Cortex of kidney (tissue), 1 donor: ENCODE measurements at places on chromosomes 3 and 15.

DNA sequence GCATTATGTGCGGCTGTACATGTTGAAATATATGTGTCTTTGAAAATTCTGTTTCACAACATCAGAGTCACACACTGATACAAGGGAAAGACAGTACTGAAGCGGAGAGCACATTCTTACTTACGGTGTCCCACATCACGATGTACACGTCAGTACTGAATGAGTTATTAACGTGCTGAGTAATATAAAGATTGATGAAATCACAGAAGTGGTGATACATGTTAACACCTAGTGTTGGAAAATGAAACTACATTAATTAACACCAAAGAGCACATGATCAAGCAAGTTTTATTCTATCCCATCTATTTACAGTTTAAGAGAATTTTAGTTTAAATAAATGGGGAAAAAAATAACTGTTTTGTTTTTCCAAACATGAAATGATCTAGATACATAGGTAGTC, 15.6 kb downstream of the EOGT start:
- no peak for DNase-seq

DNA sequence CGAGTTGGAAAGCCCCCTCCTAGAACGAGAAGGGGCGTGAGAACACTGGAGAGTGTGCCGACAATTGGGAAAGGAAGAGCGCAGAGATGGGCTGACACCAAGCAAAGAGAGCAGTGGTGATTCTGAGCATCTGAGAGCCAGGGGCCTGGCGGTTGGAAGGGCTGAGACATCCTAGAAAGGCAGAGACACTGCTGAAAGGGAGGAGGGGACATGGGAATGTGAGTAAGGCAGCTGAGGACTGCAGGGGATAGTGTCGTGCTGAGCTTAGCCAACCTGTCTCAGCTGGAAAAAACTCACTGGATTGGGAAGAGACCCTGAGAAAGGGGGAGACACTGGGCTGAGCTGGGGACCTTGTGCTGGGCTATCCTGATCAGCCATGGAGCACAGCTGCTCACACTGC, 58.1 kb upstream of the SLC6A6 start:
- DNase-seq: no peak

- no peak for DNase-seq
Measured at GRCh38 chr3:70201975-70202374, 110.5 kb downstream of the MDFIC2 start.

GRCh38 chr15:68330416-68330815, 52.9 kb downstream of the FEM1B start:
- DNase-seq: no peak

DNA sequence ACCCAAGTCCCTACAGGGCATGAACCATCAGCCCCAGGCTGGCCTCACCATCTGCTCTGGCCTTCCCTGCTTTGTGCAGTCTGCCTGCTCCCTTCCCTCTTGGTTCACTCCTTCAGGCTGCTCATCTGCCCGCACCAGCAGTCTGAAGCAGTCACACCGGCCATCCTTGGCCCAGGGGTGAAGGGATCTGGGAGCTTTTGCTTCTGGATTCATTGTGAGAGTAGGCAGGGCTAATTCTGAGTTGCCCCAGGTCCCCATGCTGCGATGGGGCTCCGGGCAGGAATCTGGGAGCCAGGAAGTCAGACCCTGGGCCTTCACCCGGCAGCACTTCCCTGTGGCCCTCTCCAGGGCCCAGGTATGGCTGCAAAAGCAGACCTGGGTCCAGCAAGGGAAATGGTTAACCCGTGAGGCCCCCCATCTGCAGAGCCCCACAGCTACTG, 99.7 kb downstream of the VGLL4 start:
- DNase-seq: no peak

DNA sequence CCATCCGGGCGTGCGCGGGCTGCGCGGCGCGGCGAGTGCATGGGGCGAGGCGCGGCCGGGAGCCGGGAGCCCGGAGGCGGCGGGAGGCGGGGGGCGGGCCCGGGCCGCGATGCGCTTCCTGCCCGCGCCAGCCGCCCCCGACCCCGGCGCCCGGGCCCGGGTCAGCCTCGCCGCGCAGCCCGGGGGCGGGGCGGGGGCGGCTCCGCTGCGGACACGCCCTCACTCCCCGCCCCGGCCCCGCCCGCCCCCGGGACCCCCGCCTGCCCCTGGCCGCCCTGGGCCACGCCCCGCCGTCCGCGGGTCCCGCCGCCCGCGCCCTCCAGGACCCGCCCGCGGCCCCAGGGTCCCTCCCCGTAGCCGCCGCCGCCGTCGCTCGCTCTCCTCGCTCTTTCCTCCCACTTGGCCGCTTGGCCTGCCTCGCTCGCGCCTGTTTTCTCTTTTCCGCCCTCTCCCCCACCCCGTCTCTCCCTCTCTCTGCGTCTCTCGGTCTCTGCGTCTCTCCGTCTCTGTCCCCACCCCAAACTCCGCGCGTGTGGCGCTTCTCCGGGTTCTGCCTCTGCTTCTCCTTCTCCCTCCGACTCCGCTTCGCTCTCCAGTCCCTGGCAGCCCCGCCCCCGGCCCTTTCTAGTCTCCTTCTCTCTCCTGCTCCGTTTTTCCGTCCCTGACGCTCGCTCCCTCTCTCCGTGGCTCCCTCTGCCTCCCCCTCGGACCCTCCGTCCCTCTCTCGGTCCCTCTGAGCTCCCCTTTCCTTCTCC, at the start of gene PLXND1:
Gene PLXND1, minus strand, starts transcription at position 41 of the 755 bp plus-strand sequence. Its CDS starts 37 bp downstream, at position 4.
- DNase-seq: no peak

- DNase-seq: no peak
Measured at GRCh38 chr3:72255791-72256559, 471.0 kb upstream of the PROK2 start.

GRCh38 chr15:98592136-98592535, 56.2 kb upstream of the IGF1R start:
- no peak for DNase-seq

DNA sequence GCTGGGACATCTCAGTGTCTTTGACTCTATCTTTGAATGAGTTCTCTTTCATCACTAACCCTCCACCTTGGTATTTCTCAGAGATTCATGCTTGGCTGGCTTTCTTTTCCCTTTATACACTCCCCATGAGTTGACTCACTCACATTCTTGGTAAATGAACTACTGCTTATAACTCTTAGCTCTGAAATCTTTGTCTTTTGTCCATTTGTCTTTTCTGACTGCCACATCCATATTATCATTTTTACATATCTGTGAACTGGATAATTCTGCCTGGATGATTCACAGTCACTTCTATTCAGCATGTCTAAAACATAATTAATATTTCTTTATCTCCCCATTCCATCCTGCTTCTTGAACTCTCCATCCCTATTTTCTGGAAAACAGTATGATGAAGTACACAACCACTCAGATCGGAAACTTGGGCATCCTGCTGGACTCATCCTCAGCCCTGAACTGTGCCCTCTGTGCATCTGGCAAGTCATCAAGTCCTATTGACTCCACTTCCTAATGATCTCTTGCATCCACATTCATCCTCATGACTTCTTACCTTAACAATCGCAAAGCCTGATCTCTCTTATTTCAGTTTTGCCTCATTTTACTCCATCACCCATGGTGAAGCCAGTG, 66.9 kb downstream of the KCNAB1 start:
- no peak for DNase-seq

DNA sequence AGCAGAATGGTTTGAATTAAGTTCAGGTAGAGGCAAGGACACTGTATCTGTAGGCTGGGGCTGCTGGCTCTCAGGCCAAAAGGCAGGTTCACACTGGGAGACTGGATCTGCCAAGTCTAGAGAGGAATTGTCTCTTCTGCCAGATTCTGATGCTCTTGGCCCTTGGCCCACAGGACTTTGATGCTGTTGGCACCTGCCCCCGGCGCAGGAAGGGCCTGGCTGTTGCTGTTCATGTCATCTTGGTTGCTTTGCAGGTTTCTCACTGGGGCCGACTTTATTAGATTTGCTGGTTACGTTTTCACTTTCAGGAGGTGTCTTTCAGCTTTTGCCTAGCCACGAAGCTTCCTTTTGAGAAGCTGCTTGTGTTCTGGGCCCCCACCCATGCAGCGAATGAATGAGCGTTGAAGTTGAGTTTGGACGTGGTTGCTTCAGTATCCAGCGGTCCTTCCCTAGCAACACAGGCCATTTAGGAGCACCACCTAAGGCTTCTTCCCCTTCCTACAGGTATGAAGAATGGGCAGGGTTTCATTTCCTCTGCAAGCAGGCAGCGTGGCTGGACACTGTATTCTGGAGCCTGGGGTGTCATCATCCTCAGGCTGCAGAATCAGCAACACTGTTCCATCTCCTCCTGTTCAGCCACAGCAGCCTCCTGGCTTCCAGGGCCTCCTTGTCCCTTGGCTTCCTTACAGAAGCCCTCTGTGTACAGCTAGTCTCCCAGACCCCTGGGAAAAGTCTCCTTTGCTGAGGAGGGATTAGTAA, 65.6 kb upstream of the PRR23C start:
- no peak for DNase-seq

DNA sequence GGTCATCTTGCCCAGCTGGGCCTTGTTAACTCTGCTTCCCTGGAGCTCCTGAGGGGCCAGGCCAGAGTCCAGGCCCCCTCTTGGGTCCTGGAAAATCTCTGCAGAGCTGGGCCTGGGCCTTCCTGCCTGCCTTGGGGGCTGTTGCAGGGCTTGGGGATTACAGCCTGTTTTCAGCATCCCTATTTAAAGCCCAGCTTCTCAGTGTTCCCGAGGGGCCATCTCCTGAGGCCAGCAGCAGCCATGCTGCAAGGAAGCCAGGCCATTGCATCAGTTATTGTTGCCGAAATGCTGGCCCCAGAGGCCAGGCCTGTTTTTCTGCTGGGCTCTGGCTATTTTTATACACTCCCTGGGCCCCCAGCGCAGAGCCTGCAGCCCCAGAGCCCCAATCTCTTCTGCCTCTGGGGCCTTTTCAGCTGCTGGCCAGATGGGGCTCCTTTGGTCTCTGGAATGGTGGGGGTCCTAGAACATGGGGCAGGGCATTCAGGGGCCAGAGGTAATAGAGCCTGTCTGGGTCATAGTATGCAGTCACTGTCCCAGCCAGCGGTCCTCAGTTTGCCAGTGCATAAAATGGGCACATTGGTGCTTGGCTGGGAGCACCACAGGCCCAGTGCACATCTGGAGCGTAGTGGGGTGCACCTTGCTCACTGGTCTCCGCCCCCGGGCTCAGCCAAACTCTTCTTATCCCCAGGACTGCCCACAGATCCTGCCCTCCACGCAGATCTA, 28.5 kb downstream of the PLXNA1 start:
- DNase-seq: no peak

DNA sequence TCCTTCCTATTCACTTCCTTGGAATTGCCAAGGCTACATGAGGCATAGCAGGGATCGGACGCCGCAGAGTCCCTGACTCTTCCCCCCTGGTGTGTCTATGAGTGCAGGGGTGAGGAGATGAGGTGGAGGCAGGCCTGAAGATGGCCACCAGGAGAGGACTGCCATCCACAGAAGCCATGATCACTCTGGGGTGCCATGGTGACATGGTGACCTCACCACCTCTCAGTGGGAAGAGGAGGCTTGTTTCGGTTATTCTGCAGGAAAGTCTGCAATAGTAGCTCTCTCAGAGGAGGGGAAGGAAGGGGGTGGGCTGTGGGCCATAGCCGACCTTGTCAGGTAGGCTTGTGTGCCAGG, 57.0 kb upstream of the LIMD1 start:
- no peak for DNase-seq

DNA sequence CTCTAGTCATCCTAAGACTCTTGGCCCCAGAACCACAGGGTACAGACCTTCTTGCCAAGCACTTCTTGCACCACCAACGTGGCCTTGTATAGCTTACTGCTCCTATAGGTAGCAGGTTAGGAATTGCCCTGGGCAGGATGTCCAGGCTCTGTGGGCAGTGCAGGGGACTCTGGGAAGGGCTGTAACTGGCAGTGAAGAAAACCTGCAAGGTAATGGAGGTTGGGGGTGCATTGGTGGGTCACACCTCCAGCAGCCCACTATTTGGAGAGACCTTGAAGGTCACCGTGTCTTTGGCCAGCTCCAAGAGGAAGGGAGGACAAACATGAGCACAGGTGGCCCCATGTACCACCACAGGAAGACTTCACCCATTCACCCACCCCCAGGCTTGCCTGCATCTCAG, 21.3 kb upstream of the XYLB start:
- DNase-seq: no peak

- no peak for DNase-seq
Measured at GRCh38 chr3:147672436-147672835, 263.3 kb downstream of the ZIC1 start.

GRCh38 chr15:65146438-65146837, 12.8 kb upstream of the PDCD7 start:
- DNase-seq: no peak

DNA sequence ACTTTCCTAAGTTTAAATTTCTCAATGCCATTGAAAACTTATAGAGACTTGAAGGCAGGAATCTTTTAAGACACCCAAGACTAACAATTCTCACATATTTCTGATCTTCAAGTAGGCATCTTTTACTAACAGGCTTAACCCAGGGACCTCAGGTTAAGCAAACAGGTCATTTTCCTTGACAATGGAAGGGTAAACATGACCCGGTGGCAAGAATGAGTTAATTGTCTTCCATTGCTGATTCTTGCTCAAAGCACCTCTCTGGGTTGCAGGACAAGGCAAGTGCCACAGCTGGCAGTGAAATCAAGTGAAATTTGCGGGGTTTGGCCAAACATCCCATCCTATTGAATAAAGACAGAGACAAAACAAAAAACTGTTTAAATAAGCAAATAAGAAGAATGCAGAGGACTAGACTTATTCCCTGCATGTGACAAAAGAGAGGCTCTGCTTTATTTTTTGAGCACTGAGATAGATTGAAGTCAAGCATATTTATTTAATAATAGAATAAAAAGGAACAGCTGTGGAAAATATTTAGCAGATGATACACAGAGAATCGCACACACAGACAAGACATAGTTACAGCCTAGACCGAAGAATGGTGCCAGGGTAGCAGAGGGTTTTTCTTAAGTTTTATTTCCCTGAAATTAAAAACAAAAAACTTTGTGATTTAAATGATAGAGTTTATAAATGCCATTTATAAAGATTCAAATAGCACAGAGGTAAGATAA, 56.0 kb upstream of the MITF start:
- no peak for DNase-seq
